ENCODE measurements at places on chromosomes 3 and 15.

- peak; percentile 39 for DNase-seq
Measured at GRCh38 chr15:51620641-51621040, 1.9 kb downstream of the DMXL2 start.

DNA sequence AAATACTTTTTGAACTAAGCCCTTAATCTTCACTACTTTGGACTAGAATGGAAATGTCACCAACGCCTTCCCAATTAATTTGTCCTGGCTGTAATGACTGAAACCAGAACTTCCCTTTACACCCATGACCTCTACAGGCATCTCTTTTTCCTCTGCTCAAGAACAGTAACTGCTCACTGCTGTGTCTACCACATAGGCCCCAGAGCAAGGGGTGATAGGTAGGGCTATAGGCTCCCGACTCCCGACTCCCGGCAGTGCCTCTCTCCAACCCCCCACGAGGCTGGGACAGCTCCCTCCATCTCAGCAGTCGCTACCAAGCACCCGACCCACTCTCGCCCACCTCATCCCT is 384 bp upstream of the LEKR1 start:
- no peak for DNase-seq

DNA sequence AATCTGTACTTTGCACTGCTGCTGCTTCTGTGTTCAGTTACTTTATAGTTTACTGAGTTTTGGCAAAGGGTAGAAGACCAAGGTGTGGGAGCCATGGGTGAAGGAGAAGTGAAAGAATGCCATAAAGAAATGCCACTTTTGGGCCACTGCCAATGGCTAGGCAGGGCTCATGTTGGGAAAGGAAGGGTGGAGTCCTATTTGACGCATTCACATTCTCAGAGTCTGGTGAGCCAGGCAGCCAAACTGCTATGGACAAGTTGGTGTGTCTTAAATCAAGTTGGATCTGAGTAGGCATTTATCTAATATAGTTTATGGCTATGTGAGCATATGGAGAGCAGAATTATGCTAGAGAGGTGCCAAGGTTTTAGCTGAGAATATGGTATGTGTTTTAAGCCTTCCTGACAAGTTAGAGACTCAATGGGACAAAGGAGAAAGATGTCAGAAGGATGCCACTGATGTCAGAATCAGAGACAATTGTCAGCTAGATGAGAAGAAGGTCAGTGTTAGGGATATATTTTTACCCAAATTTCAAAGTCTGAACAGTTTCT is 296.1 kb downstream of the AGBL1 start:
- no peak for DNase-seq

GRCh38 chr3:57934373-57934772 is 73.8 kb upstream of the FLNB start:
- DNase-seq = no peak

- DNase-seq = no peak
Measured at GRCh38 chr3:28224430-28224829, 17.0 kb upstream of the CMC1 start.

DNA sequence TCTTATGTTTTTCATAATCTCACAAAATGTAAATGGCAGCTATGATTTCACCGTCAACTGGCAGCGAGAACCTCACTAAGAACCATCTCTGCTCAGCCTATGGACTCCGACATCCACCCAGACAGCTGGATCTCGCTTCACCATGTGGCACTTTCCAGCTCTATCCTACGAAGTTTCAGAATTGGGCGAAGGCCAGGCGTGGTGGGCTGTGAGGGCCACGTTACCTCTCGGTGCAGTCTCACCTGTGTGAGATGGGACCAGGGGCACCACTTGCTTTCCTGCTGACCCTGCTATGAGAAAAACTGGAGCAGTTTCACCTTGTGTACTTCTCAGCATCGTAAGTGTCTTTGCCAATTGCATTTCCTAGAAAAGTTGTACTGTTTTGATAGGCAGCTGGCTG is 32.3 kb downstream of the CHDH start:
- DNase-seq = no peak

DNA sequence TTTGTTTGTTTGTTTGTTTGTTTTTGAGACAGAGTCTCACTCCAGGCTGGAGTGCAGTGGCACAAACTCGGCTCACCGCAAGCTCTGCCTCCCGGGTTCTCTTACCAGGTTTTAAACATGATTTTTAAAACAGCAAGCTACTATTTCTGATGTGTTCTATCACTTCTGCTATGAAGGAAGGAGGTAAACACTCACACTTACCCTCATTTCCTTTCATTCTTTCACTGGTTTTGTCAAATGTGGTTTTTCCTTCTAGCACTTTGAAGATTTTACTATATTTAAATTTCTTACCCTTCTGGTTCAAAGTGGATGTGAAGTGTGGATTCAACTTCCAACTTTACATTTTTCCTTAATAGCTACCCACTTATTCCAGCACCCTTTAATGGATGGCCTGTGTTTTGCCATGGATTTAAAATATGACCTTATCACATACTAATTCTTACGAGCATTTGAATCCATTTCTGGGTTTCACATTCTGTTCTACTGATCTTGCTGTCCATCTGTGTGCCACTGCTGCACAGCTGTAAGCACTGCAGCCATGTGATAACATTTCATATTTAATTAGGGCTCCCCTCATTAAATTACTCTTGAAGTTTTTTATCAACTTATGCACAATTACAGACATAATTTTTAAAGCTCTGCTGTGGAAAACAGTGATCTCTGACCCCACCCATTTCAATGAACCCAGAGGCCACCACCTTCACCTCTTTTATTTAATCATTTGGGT is 42.3 kb downstream of the TXNRD3 start:
- no peak for DNase-seq

GRCh38 chr3:172312001-172312400 is 136.3 kb downstream of the GHSR start:
- DNase-seq = no peak

GRCh38 chr3:149450281-149450680 is 24.2 kb upstream of the TM4SF4 start:
- no peak for DNase-seq

- DNase-seq = no peak
Measured at GRCh38 chr3:45333549-45333948, 54.8 kb upstream of the LARS2 start.

DNA sequence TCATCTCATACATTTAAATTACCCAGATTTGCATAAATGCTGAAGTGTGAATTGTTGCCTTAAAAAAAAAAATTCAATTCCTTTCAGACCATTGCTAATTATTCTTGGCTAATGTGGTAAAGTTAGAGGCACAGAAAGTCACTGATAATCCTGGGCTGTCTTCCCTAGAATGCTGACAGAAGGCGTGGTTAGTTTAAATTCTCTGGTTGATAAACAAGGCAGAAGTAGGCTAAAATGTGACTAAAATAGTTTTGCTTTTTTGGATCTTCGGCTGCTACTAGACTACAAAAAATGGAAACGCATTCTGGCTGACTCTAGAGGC is 193.7 kb downstream of the OTOL1 start:
- DNase-seq = no peak

- DNase-seq = peak; percentile 71
Measured at GRCh38 chr15:75843678-75844581, 683 bp downstream of the UBE2Q2 start.

DNA sequence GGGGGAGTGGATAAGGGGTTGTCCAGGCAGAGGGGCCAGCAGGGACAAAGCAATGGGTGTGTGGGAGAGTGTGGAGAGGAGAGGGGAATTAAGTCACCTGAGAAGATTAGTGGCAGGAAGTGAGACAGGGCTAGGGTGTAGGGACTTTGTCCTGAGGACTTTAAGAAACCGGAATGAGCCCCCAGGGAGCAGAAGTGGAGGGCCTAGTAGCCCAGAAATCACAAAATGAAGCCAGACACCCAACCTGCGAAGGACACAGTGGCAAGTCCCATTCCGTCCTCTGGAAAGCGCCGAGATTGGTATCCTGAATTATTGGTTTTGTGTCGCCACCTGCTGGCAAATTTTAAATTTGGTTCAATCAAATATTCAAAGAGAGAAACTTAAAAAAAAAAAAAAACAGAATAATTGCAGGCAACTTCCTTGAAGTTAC is 78.0 kb upstream of the SLC25A36 start:
- peak; percentile 89 for DNase-seq

DNA sequence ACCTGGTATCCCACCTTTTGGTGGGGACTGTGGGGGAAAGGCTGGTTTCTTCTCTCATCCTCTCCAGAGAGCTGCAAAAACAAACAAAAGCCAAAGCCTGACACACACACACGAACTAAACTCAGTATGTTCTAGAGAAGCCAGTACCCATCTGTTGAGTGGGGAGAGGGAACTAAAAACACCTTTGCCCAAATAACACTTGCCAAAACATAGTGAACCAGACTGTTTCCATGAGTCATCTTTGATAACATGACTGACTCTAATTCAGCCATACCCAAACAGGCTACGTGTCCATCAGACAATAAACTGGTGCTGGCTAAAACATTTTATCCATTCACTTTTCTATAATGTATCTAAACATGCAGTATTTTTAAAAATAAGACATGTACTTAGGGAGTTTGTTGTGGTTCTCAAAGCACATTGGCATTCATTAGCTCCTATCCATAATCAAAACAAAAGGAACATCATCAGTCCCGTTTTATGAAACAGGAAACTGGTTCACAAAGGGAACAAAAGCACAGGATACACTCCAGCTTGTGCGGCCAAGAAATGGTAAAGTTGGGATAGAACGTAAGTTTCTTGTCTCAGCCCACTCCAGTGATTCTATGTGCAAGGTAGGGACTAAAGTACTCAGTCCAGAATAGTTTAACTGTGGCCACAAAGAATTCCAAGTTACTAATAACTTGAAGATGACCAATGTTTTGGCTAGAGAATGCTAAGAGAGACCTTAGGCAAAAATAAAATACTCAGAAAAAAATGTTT is 16.1 kb downstream of the LYSMD2 start:
- DNase-seq = no peak

DNA sequence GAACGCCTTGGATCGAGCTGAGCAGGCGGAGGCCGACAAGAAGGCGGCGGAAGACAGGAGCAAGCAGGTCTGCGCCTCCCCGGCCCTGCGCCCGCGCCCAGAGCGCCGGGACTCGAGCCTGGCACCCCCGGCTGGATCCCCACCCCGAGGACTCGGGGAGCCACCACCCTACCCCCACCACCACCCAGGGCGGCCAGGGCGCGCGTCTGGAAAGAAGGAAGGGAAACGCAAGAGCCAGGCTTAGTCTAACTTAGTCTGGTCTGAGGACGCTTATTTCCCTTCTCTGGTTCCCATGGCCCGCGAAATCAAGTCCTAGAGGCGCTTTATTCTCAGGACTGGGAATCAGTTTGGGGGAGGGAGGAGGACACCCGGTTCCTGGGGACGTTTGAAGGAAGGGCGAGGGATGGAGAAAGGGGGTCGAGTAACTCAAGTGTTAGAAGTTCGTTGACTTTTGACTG is 359 bp downstream of the TPM1 start:
- no peak for DNase-seq

- no peak for DNase-seq
Measured at GRCh38 chr15:96274698-96275097, 55.8 kb upstream of the NR2F2 start.

DNA sequence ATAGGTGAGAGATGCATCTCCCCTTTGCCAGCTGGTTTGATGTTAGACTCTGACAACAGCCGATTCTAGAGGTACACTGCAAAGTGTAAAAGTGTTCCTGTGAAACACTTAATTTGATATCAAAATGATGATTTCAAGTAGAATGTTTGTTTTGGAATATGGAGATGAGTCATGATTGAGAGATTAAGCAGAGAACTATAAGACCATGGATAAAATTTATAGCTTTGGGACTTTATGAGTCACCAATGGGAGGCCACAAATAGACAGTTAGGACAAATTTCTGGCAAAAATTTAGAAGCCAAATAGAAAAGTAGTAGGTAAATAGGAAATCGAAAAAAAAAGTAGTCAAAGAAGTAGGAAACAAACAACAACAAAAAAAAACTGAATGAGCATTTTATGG is 672.5 kb downstream of the NSUN3 start:
- peak; percentile 7 for DNase-seq

GRCh38 chr3:182364723-182365650 is 428.3 kb upstream of the ATP11B start:
- peak; percentile 65 for DNase-seq

GRCh38 chr3:153394017-153394416 is 232.0 kb downstream of the RAP2B start:
- no peak for DNase-seq

DNA sequence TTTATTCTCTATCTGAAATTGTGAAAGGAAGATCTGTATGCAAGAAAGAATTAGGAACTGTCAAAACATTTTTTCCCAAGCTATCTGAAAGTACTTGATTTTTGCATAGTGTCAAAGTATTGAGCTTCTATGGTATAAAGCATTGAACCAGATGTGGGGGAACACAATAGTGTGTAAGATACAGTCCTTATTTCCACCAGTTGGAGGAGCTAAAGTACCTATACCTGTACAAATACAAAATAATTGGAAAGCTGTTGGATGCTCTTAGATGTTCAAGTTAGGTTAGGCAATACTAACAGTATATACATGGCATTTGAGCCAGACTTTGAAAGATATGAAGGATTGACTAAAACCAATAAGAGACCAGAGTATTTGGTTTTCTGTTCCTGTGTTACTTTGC is 148.4 kb downstream of the B3GALNT1 start:
- peak; percentile 10 for DNase-seq

- DNase-seq = no peak
Measured at GRCh38 chr3:52754373-52754772, 16.4 kb downstream of the NEK4 start.

- peak; percentile 23 for DNase-seq
Measured at GRCh38 chr3:85821130-85821756, 862.5 kb downstream of the CADM2 start.

- no peak for DNase-seq
Measured at GRCh38 chr3:156888576-156888975, 62.4 kb downstream of the LEKR1 start.

GRCh38 chr15:101525087-101525669 is 35.7 kb upstream of the PCSK6 start:
- no peak for DNase-seq

DNA sequence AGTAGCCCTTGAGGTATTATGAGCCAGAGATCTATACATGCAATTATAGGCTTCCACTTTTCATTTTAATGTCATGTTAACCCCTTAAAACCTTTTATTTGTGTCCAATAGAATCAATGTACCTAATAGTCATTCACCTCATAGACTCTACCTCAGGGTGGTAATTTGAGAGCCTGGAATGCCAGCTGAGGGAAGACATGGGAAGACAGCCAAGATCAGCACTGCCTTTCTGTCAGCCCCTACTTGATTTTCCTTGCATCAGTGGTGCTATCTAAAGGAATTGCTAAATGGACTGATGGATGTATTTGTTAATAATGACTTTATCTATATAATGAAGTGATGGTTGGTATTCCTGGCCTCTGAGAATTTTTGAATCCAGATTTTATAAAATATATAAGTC is 113.3 kb upstream of the GBE1 start:
- DNase-seq = no peak

- DNase-seq = peak; percentile 76
Measured at GRCh38 chr15:67124911-67125588, 59.6 kb downstream of the SMAD3 start.
